Activated CD8-positive, alpha-beta memory T cell treated with anti-CD3 and anti-CD28 coated beads, Interleukin-2, amount 50 U/mL, for 48 hours (primary cell): ENCODE measurements at places on chromosomes 6 and 20.

DNA sequence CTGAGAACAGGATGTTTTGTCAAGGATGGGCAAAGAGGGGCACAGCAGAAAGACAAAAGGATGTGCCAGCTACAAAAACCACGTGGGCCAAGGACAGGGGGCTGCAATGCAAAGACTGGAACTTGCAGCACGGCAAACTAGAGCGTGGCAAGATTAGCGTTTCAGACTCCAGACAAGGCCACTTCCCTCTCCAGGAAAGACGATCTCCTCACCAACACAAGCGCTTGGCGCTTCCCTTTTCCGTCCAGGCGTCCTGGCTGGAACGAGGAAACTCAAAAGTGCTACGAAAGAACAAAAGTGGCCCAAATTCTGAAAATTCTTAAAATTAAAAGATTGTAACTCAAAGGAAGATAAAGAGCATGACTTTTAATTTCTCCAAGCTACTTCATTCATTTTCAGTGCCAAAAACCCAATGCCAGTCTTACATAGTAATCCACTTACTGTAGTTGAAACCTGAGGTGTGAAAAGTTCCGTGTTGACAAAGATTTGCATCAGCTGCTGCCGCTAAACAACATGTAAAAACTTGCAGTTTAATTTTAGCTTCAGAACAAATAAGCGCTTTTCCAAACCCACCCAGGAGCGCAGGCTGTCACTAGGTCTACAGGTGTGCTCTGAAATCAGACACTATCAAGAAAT, 207.1 kb upstream of the RREB1 start:
- no peak for DNase-seq

DNA sequence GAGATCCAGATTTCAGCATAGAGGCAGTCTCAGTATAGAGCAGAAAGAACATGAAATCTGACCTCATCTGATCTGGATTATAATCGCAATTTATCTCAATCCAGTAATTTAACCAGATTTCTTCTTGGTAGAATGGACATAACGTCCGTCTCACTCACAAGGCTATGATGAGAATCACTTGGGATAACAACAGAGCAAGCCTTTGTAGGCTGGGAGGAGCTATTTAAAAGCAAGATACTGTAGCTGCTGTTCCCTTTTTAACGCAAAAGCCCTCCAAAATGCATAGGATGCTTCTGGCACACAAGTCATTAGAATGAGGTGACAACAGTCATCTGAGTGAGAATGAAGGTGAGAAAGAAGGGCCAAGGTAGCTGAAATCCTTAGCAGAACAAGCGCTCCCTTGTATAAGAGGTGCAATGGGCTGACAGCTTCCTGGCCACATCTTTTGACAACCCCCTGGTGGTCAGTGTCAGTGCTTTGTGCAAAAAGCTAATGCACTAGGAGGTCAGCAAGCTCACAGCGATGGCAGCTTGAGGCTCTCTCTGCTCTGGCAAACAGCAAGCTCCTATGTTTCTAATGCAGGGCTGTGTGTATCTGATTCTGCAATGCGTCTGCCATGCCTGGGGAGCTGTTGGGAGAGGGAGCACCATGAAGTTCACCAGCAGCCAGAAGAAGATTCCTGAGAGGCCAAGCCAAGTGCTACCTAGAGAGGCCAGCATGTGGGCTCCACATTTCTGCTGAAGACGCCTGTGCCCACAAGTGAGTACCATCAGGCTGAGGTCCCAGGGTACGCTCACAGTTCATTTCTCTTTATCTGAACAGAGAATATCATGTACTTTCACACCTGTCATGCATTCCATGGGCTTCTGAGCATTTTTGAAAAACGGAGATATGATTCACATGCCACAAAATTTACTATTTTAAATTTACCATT, 16.2 kb downstream of the METTL24 start:
- no peak for DNase-seq

- peak; percentile 40 for DNase-seq
Observed at GRCh38 chr20:58988565-58988882, 7.5 kb downstream of the NELFCD start.

DNA sequence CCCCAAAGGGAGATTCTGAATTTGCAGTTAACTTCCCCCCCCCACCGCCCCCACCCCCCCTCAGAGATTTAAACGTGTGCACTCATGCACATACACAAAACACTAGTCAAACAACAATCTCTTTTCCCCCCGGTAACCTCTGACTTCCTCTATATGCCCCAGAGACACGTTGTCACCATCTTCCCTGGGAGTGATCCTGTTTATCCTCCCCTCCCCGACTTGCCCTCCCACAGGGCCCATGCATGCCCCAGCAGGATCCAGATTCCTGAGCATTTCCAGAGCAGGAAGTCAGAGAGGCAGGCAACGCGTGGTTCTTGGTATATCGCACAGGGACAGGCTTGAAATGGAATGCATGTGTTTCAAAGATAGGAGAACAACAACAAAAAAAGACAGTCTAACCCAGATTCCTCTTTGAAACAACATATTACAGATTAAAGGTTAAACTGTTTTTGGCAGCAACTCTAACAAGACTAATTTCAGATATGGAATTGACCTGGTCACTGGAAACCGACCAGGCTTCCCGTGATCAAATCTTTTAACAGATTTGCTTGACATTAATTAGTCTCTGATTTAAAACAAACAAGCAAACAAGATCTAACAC, 1.3 kb downstream of the BLCAP start:
- DNase-seq, result no peak

DNA sequence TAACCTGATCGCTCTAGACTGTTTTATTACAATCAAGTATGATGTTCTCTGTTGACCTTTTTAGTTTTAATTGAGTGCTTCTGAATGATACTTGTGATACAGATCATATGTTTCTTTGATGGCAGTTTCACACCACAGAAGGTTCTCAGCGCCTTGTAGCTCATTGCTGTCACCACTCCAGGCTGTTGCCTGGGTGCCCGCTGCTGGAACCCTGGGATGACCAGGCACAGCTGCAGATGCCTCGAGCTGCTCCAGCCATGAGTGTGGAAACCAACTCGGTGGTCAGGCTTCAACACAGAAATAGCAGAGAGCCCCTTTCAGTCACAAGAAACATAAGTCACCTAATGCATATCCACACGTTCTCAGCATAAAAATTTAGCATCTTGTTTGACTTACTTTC, 112.7 kb downstream of the RPP40 start:
- no peak for DNase-seq

DNA sequence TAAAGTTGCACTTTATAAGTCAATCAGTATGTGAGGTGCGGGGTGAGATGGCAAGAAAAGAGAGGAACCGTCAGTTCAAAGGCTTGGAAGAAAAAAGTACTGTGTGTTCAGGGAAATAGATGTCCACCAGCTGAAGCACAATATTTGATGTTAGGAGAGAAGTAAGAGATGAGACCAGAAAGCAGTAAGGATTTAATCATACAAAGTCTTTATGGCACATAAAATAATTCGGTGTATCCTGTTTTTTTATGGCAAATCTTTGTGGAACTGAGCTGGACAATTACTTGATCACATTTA, 197.2 kb downstream of the FAXC start:
- no peak for DNase-seq

- DNase-seq, result no peak
Observed at GRCh38 chr6:44257753-44258324, 511 bp upstream of the SLC35B2 start.

GRCh38 chr6:15907914-15908518, 220.9 kb upstream of the MYLIP start:
- DNase-seq, result no peak

DNA sequence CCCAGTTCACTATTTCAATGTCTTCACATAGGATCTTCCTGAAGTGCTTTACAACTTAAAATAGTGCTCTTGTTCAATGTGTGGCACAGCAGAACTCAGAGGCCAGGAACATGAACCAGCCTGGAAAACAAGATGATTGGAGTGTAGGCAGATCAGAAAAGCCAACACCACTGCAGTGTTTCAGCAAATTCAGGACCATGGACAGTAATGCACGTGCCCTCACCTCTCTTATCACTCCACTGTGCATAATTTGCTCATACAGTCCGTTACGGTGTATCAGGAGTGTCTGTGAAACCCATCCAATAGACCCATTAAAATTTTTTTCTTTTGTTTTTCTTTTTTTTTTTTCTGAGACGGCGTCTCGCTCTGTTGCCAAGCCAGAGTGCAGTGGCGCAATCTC, 27.6 kb upstream of the HACE1 start:
- no peak for DNase-seq
